ENCODE measurements at places on chromosomes 5 and 9.

GRCh38 chr5:68191083-68191791 lies 24.3 kb upstream of the PIK3R1 start:
- DNase-seq = no peak

DNA sequence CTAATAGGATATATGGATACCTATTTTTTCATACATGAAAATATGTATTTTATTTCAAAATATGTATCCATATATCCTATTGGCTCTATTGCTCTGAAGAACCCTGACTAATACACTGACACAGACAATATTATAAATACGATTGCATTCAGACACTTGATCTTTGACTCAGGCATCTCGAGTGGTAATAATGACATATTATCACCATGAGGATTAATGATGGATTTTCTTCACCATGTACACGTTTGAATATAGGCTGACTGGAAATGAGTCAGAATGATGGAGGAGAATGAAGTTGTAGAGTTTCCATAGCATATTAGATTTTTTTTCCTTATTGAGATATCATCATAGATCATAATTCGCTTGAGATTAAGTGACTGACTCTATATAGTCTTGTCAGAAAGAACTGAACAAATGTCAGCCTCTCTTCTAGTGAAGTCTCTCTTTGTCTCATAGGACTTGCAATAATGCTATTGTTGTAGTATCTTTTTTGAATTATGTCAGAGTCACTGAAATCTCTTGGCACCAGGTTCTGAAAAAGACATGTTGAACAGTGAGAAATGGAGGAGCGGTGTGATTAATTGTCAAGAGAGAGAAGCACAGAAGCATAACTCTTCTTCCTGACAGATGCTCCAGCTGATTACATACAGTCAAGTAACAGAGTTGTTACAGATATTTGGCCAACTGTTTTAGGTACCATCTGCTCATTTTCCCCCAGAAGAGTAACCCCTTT lies 41.4 kb upstream of the SLCO6A1 start:
- DNase-seq = no peak

DNA sequence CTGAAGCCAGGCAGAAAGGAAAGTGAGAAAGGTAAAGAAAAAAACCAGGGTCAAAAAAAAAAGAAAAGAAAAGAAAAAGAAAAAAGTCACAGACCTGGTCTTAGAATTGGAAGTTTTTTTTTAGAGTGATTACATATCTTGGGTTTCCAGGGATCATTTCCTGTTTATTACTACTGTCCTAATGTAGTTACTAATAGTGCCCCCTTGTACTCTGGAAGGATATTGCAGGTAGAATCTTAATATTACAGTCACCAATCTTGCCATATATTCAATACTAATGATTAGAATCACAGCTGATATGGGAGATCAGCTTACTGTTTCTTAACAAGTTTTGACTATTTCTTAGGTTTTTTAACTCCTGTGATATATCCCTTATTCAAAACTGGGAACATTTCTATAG lies 543.2 kb upstream of the CDH6 start:
- DNase-seq = no peak

GRCh38 chr5:141850244-141850768 lies 27.9 kb downstream of the PCDH1 start:
- DNase-seq = peak; percentile 96

DNA sequence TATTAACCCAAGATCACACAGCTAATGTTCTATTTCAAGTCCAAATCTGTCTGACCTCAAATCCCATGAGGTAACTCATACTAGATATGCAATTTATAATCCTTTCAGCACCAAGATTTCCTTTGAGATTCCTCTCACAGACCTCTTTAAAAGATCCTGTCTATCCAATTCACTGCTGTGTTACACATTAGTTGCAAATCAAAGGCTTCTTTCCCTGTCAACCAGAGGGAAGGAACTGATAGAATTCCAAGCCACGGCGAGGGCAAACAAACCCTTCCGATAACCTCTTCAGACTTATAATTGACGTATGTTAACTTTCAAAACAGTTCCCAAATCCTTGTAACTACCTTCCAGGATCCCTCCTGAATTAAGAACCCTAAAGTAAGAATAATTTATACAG lies 168.9 kb downstream of the DRD1 start:
- DNase-seq = no peak

- no peak for DNase-seq
These were observed 3.3 kb upstream of the SNX18 start for GRCh38 chr5:54514291-54514690.

GRCh38 chr9:128053560-128053959 lies 13.6 kb downstream of the NAIF1 start:
- no peak for DNase-seq

DNA sequence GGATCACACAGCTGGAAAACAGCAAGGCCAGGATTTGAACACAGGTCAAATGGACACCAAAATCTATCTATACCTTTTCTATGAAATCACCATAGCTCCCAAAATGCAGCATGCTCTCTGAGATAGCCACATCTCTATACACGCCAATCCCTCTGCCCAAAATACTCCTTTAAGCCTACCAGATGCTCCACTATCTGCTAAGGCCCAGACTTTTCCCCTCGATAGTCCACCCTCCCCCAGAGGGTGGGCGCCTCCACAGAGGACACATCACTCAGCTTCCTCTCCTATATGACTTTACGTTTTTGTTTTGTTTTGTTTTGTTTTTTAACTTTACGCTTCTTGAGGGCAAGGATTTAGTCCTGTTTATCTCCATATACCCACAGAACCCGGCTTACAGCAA lies 46.8 kb downstream of the MTMR12 start:
- no peak for DNase-seq

DNA sequence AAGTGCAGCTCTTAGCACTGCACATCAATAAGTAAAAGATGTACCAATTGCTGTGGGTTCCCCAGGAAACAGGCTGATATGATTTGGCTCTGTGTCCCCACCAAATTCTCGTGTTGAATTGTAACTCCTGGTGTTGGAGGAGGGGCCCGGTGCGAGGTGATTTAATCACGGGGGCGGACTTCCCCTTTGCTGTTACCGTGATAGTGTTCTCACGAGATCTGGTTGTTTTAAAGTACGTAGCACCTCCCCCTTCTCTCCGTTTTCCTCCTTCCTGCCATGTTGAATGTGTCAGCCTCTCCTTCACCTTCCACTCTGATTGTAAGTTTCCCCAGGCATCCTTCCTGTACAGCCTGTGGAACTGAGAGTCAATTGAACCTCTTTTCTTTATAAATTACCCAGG lies 93.2 kb upstream of the ACTBL2 start:
- DNase-seq = no peak

GRCh38 chr9:36888551-36888950 lies 145.5 kb downstream of the PAX5 start:
- DNase-seq = no peak

GRCh38 chr9:101387871-101388506 lies 3.2 kb upstream of the BAAT start:
- peak; percentile 31 for DNase-seq

GRCh38 chr5:113450929-113451328 lies 16.1 kb upstream of the TSSK1B start:
- no peak for DNase-seq

DNA sequence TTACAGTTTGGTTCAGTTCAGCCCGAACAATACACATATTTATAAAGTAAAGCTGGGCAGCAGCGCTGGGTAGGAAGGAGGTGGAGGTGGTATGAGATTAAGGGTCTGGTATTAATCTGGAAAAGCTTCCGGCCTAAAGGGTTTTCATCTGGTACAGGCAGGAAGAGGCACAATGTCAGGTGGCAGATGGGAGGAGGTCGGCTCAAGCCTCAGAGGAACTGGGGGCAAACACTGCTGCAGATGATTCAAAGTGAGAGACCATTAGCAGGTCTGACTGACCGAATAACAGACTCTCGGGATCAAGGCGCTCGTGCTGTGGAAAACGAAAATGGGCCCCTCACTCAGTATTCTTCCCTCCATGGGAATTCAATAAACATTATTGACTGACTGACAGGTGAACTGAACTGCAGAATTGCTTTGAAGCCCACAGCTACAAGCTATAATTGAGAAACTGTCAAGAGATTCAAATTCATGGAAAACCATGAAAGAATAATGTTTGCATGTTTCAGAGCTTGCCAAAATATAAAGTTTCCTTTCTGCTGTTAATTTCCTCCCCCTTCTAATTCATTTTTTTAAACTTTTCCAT lies 75.3 kb downstream of the TMEM167A start:
- no peak for DNase-seq

- no peak for DNase-seq
These were observed 377.0 kb downstream of the GLIS3 start for GRCh38 chr9:3922846-3923245.

- DNase-seq = no peak
These were observed 300.4 kb downstream of the MAN2A1 start for GRCh38 chr5:109989994-109990722.

- DNase-seq = no peak
These were observed 17.4 kb downstream of the FBXW2 start for GRCh38 chr9:120775859-120776258.

- no peak for DNase-seq
These were observed 631 bp upstream of the RCL1 start for GRCh38 chr9:4792054-4792571.

DNA sequence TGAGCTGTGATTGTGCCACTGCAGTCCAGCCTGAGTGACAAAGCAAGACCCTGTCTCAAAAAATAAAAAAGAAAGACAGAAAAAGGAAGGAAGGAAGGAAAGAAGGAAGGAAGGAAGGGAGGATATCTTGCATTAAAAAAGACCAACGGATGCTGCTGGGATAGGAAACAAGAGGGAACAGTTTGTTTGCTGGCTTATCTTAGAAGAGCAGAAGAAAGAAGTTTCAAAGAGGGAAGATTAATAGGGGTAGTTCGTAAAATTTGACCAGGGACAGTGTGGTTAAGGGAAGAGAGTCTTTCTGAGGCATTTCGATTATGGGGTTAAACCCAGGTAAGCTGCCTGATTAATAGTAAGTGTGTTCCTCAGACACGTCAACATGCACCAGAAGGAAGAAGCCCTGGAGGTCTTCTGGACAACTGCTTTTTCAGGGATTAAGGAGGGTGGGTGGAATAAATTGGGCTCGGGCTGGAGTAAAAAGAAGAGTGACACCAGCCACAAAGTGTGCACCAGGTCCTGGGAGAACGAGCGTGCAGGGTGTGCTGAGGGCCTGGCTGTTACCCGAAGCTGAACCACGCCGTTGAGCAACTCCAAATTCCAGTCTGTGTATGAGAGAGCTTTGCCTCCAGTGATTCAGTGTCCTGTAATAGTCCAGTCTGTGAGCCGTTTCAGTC lies 24.8 kb downstream of the FYB1 start:
- DNase-seq = peak; percentile 88

GRCh38 chr5:134490255-134490924 lies 35.1 kb upstream of the JADE2 start:
- no peak for DNase-seq

DNA sequence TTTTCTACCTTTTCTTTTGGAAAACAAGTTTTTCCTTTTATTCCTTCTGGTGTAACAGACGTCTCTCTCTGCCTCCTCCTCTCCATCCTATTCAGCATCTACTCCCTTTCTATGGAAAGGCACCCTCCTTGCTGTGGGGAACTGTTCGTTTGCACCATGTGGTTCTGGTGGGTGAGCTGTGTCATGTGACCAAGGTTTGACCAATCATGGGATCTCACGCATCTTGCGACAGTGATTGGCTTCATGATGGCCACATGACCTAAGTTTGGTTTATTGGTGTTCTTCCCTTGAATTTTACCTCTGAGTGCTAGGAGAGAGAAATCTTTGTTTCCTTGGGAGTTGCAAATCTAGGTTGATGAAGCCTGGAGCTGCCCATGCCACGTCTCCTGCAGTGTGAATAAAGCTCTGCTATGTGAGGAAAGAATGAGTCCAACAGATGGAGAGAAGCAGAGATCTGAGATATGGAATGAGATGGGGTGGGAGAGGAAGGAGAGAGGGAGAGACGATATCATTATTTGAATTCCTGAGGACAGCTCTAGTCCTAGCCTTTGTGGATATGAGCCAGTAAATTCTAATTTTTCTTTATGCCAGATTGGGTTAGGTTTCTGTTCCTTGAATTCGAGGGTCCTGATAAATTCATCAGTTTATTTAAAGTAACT lies 178.8 kb upstream of the IL12B start:
- no peak for DNase-seq

GRCh38 chr9:90724880-90725279 lies 76.7 kb upstream of the SYK start:
- no peak for DNase-seq

GRCh38 chr5:68950125-68950524 lies 143.7 kb upstream of the SLC30A5 start:
- DNase-seq = no peak
